ENCODE measurements at places on chromosomes 11 and 22.

DNA sequence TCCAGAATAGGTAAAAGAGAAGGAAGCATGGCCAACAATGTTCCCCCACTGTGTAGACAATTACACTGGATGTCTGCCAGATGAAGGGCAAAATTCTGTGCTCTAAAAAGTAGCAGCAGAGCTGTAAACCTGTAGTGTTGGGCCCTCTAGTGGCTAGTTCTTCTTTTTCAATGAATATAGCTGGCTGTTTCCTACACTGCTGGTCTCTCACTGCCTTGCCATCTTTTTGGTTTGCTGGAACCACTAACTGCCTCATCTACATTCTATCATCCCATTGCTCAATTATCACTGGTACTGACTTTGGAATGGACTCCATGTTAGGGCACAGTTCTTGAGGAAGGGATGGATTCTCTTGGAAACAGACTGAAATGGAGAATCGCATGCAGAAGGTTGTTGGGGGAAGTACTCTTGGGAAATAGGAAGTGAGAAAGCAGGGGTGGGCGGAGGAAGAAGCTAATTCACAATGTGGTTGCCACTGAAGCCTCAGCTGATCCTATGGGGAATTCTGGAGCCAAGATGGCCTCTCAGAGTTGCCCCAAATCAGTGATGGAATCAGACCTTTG, 17.9 kb downstream of the KCNE3 start:
- DNase-seq = no peak

DNA sequence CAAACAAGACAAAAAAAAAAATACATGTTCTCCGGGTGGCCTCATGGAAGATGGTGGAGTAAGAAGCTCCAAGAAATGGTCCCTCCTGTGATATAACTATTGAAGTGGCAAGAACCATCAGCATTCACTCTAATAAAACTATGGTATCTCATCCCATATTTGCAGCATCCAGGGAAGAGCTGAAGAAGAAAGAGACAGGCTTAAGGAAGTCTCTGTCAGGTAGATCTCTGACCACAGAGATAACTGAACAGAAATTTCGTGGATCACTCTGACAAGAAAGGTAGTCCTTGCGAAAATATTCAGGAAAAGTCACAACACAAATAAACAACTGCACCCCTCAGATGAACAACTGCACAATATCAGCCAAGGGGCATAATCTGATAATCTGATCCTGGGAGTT, 54.6 kb upstream of the IGLL5 start:
- DNase-seq = no peak

DNA sequence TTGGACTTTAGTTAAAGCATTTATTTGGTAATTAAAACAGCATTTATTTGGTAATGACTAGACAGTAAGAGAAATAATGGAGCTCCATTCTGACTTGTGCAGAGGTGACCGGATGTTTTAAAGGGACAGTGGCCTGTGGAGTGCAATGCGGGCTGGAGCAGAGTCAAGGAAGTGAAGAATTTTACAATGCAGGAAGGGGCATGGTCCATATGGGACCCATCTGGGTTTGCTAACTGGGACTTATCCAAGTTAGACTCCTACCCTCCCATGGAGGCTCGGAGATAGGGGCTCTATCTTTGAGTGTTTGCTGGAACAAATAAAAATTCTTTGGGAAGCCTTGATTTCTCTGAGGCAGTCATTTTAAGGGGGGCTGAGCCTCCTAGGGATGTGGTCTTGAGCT, 59.9 kb upstream of the MYO18B start:
- DNase-seq = no peak

- DNase-seq = no peak
Measured at GRCh38 chr22:39301926-39302325, 17.5 kb downstream of the RPL3 start.

DNA sequence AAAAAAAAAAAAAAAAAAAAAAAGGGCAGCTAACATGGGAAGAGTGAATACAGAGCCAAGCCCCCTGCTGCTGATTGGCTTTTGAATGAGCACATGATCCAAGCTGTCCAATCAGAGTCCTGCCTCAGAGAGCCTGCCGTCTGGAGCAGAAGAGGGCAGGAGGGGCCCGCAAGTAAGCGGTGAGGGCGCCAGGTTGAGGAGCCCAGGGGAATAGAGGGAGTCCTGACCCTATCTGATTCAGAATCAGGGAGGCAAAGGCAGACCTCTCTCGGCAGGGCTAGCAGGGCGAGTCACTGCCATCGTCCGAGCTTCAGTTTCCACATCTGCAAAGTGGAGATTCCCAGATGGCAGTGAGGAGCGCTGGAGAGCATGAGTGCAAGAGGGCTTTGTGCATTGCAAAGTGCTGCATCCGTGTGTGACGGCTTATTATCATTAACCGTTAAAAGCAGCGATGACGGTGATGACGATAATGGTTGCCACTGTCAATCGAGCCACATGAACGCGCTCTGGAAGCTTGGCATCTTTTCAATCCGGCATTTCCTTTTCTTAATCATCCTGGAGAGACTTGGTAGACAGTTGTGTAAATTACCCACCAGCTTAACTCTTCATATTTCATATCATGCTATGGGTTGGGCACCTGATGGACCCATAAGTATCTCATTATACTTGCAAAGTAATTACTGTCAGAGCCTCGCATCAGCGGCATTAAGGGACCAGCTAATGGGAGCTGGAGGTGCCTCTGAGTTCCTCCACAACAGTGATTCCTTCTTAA, 68.6 kb upstream of the ATXN10 start:
- no peak for DNase-seq

DNA sequence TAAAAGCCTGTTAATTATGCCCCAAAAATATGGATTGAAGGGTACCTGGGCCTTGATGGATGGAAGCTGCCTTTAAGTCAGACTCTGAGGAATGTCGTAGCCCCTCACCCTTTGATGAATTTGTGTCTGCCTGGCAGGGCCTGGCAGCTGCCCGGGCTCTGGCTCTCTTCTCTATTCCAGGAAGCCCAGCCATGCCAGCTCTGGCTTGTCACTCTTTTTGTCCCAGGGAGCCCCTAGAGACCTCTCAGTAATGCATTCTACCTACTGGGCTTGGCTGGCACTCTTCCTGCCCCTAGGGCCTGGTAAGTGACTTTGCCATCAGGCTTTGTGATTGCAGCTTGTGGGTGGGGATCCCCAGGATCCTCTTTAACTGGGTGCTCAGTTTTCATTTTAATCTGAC, 103.8 kb downstream of the GRIK4 start:
- no peak for DNase-seq

DNA sequence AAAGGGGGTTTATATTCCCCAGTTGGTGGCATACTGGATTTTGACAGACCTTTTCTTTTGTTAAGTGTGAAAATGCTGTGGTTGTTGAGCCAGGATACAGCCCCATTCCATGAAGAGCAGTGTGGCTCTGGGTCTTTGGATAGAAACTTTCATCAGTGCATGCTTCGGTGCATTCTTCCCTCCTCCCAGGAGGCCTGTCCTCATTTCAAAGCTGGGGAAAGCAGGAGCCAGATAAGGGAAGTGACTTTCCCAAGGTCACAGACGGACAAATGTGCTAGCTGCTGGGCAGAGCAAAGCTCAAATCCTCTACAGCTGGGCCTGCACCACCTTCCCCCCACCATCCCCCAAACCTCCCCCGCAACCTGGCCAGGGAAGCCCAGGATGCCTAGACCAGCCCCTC, 184.5 kb upstream of the NTM start:
- no peak for DNase-seq

GRCh38 chr11:75383246-75383645, 16.1 kb upstream of the RPS3 start:
- DNase-seq = no peak

GRCh38 chr11:75945446-75945845, 130.4 kb downstream of the UVRAG start:
- no peak for DNase-seq

GRCh38 chr22:43113526-43114251, 3.1 kb downstream of the BIK start:
- no peak for DNase-seq

- DNase-seq = no peak
Measured at GRCh38 chr11:95459291-95460042, 228.5 kb upstream of the SESN3 start.

GRCh38 chr11:9613830-9614762, 40.6 kb downstream of the WEE1 start:
- peak; percentile 96 for DNase-seq

GRCh38 chr11:70833011-70833410, 419.4 kb downstream of the SHANK2 start:
- no peak for DNase-seq

GRCh38 chr11:3382613-3383285, 3.8 kb upstream of the ZNF195 start:
- no peak for DNase-seq

GRCh38 chr22:31695423-31695822, 33.4 kb upstream of the PISD start:
- DNase-seq = no peak

- no peak for DNase-seq
Measured at GRCh38 chr22:48618326-48618725, 1209.3 kb downstream of the BRD1 start.

DNA sequence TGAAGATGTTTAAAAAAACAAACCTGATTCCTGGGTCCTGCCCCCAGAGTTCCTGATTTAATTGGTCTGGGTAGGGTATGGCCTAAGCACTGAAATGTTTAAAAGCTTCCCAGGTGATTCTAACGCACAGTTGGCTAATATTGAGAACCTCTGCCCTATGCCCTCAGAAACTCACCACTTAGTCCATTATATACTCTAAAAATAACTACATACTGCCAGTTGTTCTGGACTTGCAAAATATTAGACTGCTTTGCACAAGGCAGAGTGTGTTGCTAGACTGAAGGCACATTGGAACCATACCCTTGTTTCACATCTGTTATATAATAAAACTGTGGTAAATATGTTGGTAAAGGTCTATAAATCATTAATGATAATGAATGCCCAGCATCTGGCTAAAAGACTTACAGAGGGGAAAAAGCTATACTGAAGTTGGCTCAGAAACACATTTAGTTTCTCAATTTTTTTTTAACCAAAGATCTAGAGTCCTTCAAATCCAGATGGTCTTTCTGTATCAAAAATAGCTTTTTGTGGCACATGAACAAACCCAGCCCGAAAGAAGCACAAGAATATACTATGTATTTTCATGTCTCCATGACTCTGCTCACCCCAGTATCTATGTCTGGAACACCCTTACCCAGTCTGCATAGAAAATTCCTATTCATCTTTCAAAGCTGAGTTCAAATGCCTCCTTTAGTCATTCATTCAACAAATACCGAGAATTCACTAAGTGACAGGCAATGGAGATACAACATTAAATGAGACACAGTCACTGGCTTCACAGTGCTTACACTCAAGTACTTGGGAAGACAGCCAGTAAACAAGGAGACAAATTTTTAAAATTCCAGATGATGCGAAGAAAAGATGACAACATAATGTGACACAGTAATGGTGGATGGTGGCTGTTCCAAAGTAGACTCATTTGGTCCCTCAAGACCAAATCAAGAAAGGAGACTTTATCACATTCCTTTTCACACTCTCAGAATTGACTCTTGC, 44.1 kb downstream of the RBFOX2 start:
- no peak for DNase-seq

Data from cardiac septum (tissue), 1 donor.